Stromal cell of bone marrow (primary cell): ENCODE measurements at places on chromosomes 6 and 20.

DNA sequence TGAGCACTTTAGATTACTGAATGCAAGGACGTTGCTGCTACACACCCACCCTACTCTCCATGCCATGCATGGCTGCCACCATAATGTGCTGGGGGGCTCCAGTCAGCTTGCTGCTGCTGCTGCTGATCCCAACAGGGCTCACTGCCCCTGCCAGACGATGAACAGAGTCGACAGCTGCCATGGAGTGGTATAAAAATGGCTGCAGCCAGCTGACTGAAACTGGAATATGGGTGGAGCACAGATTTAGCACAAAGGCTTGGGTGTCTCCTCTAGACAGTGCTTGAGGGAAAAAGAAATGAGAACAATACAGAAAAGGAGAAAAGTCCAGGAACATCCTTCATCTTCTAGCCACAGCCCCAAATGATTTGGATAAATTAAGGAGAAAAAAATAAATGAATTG is 150.7 kb downstream of the PDSS2 start:
- DNase-seq = no peak

GRCh38 chr20:25324412-25324811 is 66.2 kb downstream of the ABHD12 start:
- DNase-seq = no peak

- DNase-seq = no peak
Measured at GRCh38 chr20:35742741-35743523, 872 bp upstream of the RBM39 start.

DNA sequence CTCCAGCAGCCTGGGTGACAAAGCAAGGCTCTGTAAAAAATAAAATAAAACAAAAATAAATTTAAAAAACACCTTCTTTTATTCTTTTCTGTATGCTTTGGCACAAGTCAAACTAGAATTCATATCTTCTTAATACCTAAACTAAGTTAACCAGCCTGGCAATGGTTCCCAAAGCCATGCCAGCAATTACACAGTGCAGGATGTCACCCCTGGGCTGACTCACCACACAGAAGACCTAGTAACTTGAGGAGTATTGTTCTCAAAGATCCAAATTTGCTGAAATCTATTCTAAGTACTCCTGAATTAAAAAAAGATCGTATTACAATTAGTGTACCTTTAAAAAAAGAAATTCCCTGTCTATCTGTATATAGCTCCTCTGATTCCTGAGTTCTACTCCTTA is 162.7 kb upstream of the SGK1 start:
- DNase-seq = no peak

DNA sequence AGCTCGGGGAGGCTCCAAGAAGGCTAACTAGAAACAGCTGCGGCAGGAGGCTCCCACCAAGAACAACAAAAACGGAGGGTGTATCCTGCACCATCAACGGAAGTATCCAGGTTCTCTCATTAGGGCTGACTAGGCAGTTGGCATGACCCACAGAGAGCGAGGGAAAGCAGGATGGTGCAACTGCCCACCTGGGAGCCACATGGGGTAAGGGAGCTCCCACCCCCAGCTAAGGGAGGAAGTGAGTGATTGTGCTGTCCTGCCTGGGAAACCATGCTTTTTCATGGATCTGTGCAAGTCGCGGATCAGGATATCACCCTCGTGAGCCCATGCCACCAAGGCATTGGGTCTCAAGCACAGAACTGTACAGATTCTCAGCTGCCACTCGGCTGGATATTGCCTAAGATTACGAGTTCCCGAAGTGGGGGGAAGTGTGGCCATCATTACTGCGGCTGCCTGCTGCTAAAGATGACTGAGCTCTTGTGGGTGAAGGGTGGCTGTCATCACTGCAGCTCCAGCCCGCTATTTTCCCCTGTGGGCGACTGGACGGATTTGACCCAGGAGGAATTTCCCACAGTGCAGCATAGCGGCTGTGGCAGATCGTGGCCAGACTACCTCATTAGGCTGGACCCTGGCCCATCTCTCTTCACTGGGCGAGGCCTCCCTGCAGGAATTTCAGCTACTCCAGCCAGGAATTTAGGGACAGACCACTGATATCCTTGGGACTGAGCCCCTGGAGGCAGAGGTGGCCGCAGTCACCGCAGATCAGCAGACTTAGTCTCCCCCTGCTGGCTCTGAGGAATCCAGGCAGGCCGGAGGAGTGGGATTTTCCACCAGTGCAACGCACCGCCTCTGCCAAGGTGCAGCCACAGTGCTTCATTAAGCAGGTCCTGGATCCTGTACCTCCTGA is 515.7 kb downstream of the FRK start:
- no peak for DNase-seq

- no peak for DNase-seq
Measured at GRCh38 chr20:56391596-56392131, 351 bp downstream of the AURKA start.

- no peak for DNase-seq
Measured at GRCh38 chr20:46651091-46651962, at the start of gene SLC13A3. TSS of gene SLC13A3 (minus strand) at chr20:46651459. CDS start at chr20:46651421, 38 bp downstream.

DNA sequence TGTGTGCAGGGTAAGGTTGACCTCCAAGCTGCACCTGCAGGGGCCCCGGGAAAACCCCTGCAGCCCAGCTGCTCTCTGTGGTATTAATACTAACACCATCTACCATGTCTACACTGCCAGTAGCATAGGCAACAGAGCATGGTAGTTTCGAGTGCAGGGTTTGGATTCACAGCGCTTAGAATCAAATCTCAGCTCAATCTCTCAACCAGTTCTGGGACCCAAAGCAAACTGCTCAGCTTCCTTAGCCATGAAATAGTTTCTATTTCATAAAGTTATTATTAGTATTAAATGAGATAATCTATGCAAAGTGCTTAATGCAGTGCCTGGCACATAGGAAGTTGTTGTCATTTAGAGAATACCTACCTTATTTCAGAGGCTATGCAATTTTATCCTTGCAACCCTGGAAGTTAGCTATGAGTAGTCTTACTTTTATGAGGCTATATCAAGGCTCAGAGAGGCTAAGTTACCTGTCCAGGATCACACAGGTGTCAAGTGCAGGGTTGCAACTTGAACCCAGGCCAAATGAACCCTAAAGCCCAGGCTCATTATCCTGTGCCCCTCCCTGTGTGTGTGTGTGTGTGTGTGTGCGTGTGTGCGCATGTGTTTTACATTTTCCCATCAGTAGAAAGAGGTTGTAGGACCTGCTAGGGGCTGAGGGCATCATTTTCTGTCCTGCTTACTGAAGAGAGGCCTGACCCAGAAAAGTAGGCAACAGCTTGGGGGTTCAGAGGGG is 27.6 kb upstream of the MRPS18A start:
- no peak for DNase-seq
